ENCODE measurements at places on chromosomes 4 and X. TPM values are rescaled to one million over a fixed set of nuclear protein-coding genes. Genes with fewer than 3 reads are reported as not detected.

ZFP42 gene
- not detected for total RNA-seq

DKK2 gene
- not detected for total RNA-seq

- no peaks in the 10 kb centered on the region for H3K4me1 ChIP-seq
- H3K27ac ChIP-seq = no peak overlapping the region
- DNase-seq = no peak
- no peak overlapping the region for H3K4me3 ChIP-seq
- no peaks in the 10 kb centered on the region for H3K27me3 ChIP-seq
- H3K36me3 ChIP-seq = no peaks in the 10 kb centered on the region
These were observed 206.3 kb downstream of the SLC7A11 start for GRCh38 chr4:138035781-138036258.

DNA sequence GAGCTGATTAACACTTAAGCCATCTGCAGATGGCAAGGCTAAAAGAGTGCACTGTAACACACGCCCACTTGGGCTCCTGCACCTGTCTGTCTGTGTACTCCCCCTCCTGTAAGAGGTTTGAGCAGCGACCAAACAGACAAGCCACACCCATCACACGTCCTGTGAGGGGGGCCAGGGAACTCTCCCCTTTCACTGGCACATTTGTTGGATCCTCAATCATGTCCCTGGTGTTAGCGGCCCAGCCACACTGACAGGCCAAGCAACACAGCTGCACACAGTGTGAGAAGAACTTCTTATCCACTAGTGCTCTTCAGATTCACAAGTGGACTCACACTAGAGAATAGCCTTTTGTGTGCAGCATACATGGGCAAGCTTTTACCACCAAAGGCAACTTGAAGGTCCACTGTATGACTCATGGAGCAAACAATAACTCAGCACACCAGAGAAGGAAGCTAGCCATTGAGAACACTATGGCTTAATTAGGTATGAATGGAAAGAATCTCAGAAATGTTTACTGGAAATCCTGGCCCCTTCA is 29.1 kb upstream of the UTP14A start:
- no peaks in the 10 kb centered on the region for H3K4me1 ChIP-seq
- H3K27ac ChIP-seq = no peak overlapping the region
- H3K36me3 ChIP-seq = no peaks in the 10 kb centered on the region
- H3K27me3 ChIP-seq = peaks cover 7% of the 10 kb centered on the region
- H3K4me3 ChIP-seq = no peak overlapping the region

CDX4 gene
- not detected for total RNA-seq

DNA sequence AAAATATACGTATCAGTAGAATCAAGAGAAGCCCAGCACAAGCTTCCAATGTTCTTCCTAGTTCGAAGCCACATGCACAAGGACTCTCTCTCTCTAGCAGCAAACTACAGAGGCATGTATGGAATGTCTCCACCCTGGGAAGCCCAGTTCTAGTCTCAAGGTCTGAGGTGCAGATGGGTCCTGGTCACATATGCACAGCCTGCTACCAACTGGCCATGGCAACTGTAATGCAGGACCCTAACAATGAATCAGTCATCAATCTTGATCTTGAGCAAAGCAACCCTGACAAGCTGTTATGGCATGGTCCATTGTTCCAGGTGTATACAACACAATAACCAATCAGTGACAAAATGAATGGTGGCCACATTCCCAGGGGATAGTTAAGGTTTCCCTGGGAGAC is 55.8 kb downstream of the MBNL3 start:
- H3K36me3 ChIP-seq = no peaks in the 10 kb centered on the region
- peaks cover 33% of the 10 kb centered on the region for H3K27me3 ChIP-seq
- no peak for DNase-seq
- H3K4me3 ChIP-seq = no peak overlapping the region
- H3K27ac ChIP-seq = no peak overlapping the region
- H3K4me1 ChIP-seq = no peaks in the 10 kb centered on the region

GRCh38 chr4:175051974-175052373 is 133.8 kb downstream of the ADAM29 start:
- H3K27me3 ChIP-seq = no peaks in the 10 kb centered on the region
- H3K27ac ChIP-seq = no peak overlapping the region
- no peaks in the 10 kb centered on the region for H3K36me3 ChIP-seq
- no peaks in the 10 kb centered on the region for H3K4me1 ChIP-seq
- no peak overlapping the region for H3K4me3 ChIP-seq
- no peak for DNase-seq

KDR gene
- not detected for total RNA-seq

TSPYL2 gene
- total RNA-seq = 83.4 TPM

ODAPH gene
- 0.35 TPM for total RNA-seq

DNA sequence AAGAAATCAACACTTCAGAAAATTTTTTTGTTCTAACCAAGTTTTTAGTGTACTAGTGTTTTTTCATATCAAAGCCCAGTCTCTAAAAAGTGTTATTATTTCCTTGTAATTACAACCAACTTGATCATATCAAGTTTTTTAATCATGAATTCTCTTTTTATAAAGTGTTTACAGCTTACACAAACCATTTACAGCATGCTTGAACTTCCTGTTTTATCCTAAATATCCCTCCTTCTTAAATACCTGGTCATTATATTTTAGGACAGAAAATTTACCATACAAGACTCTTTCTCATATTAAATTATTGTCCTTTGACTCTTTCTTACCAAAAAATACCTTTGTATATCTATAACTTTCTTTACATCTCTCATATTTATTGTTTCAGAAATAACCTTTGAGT is 89.4 kb upstream of the NPY2R start:
- DNase-seq = no peak
- H3K36me3 ChIP-seq = no peaks in the 10 kb centered on the region
- H3K27ac ChIP-seq = no peak overlapping the region
- H3K4me1 ChIP-seq = no peaks in the 10 kb centered on the region
- H3K4me3 ChIP-seq = no peak overlapping the region

NR3C2 gene
- 6.2 TPM for total RNA-seq

GRCh38 chrX:83008415-83008814 is 499.7 kb upstream of the POU3F4 start:
- no peaks in the 10 kb centered on the region for H3K36me3 ChIP-seq
- H3K27ac ChIP-seq = no peak overlapping the region
- DNase-seq = no peak
- peaks cover 15% of the 10 kb centered on the region for H3K27me3 ChIP-seq
- H3K4me1 ChIP-seq = no peaks in the 10 kb centered on the region
- no peak overlapping the region for H3K4me3 ChIP-seq

DNA sequence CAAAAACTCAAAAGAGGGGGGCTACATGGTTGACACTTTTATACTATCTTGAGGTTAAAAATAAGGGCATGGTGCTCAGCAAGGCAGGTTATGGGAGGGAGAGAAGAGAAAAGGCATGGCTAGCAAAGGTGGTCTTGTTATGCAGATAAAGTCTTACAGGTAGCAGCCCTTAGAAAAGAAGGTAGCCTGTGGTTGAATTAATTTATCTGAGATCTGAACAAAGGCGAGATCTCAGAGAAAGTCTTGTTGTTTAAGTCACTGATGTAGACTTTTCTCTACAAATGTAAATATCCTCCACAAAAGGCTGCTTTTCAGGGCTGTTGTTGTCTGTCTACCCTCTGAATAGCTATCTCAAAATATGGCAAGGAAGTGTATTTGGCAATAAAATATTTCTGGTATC is 1250.4 kb downstream of the PCDH18 start:
- H3K27me3 ChIP-seq = no peaks in the 10 kb centered on the region
- no peak for DNase-seq
- H3K36me3 ChIP-seq = no peaks in the 10 kb centered on the region
- H3K4me1 ChIP-seq = no peaks in the 10 kb centered on the region

- H3K27me3 ChIP-seq = peaks cover 11% of the 10 kb centered on the region
- no peak overlapping the region for H3K27ac ChIP-seq
- H3K4me3 ChIP-seq = no peak overlapping the region
- H3K4me1 ChIP-seq = no peaks in the 10 kb centered on the region
These were observed 48.4 kb downstream of the BCORL1 start for GRCh38 chrX:130030826-130031225.

- H3K27ac ChIP-seq = no peak overlapping the region
- H3K27me3 ChIP-seq = no peaks in the 10 kb centered on the region
- no peak overlapping the region for H3K4me3 ChIP-seq
- no peaks in the 10 kb centered on the region for H3K4me1 ChIP-seq
- DNase-seq = no peak
These were observed 188.8 kb upstream of the VEGFC start for GRCh38 chr4:176981551-176981950.

DNA sequence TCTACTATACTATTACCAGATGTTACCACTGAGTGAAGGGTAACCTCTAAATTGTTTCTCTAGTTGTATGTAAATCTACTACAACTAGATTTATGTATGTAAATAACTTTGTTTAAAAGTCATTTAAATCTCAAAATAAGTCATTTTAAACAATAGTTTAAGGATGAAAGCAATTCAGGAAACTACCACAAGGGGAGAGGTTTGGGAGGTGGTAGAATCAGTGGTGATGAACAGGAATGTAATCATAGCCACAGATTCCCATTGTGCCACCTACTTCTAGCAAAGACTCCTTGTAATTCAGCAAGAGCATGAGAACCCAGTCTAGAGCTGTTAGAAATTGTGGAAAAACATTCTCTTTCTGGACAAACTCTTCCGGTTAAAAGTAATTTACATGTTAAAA is 234.6 kb downstream of the SLC7A11 start:
- H3K4me3 ChIP-seq = no peak overlapping the region
- no peak overlapping the region for H3K27ac ChIP-seq

GRCh38 chr4:16250661-16251365 is 24.5 kb upstream of the TAPT1 start:
- DNase-seq = no peak
- no peaks in the 10 kb centered on the region for H3K4me1 ChIP-seq
- no peak overlapping the region for H3K27ac ChIP-seq

- peaks cover 5% of the 10 kb centered on the region for H3K4me1 ChIP-seq
- H3K4me3 ChIP-seq = no peak overlapping the region
- DNase-seq = peak; percentile 8
These were observed 121.5 kb downstream of the PPEF1 start for GRCh38 chrX:18828832-18829404.

DNA sequence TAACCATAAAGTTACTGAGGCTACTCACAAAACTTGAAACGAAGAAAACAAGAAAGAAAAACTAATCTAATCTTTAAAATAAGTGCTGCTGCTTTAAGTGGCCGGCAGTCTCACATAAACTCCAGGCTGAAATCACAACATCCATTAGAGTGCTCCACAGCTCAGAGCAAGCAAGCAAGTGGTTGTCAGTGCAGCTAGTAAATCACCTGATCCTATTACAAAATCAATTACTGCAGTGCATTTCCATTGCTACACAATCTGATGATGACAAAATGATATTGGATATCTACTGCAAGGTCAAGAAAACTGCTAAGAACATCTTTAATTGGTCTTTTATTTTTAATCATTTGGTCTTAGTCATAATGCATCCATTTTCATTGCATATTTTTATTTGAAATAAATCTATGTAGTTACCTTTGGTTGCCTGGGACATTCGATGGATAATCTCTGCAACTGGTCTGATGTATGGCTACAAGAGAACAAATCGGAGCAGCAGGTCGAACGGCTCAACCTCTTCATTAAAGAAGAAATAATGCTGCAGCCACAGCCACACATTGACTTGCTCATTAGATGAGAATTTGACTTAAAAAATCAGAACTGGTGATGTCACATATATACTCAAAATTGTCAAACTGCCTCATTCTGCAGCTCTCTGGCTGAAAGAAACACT is 87.7 kb downstream of the FBXW7 start:
- no peak for DNase-seq
- H3K27me3 ChIP-seq = no peaks in the 10 kb centered on the region
- H3K4me1 ChIP-seq = peaks cover 10% of the 10 kb centered on the region

UNC5C gene
- 0.14 TPM for total RNA-seq
